ENCODE measurements at places on chromosomes 5 and 9.

- DNase-seq = no peak
These were observed 40.4 kb upstream of the MACIR start for GRCh38 chr5:103218164-103218563.

- DNase-seq = no peak
These were observed 267.8 kb upstream of the CLINT1 start for GRCh38 chr5:158126442-158127405.

- DNase-seq = no peak
These were observed 252.5 kb downstream of the DEPDC1B start for GRCh38 chr5:60447488-60447920.

DNA sequence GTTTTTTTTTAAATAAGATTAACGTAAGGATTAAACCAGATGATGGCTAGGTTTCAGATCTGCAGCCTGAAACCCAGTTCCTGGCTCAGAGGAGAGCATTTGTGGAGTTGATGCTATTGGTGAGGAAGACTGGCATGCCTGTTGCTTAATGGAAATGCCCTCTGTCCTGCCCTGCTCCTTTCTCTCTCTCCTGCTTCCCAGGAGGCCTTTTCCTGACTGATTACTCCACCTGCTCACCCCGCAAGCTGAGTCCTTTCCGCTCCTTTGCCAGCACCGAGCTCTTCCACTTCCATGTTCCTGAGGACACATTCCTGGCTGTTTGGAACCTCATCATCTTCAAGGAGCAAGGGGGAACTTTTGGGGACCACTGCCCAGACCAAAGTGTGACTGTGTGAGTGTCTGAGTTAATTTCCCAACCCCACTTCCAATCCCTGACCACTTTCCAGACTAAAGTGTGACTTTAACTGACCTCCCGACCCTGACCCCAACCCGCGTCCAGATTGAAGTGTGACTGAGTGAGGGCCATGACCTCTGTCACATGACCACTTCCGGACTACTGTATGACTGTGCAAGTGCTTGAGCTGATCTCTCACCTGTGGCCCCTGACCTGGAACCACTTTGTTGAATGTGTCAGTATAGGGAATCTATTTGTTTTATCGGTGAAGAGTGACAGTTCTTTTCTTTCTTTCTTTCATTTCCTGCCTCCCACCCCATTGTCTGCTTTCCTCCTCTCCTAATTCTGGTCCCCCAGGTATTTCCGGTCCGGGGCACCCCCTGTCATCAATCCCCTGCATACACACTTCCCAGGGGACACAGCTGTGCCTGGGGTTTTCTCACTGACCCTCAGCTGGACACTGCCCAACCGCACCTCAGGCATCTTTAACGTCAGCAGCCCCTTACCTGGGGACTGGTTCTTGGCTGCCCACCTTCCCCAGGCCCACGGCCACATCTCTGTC is 5.5 kb downstream of the TMEM8B start:
- no peak for DNase-seq

DNA sequence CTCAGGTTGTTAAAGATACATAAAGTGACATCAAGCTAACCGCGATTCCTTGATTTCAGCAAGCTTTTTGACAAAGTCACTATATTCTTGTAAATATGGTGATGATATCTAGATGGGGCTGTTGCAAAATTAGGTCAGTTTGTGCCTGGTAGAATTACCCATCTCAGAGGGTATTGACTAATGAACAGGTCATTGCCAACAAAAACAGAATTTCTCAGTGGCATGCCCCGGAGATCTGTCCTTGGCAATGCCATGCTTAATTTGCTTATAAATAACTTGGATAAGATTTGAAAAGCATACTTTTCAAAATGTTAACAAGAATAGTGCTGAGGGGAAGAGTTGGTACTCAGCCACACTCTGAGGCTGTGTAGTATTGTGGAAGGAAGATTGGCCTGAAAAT is 783.3 kb upstream of the SEMA6A start:
- no peak for DNase-seq

DNA sequence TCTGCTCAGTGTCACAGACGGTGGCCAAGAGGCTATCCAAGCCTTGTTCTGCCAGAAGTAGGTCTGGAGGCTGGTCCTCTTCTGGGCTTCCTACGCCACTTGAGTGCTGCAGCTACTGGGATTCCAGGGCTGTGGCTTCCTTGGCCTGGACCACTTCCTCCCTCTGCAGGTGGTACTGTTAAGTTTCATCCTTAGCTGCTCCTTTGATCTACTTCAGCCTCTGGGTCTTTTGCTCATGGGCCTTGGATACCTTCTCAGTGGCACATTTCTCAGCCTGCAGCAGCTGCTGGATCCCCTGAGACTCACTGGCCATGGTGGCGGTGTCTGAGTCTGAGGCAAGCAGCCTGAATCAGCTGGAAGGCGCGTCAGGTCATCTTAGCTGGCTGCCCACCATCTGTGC is 10.3 kb downstream of the CNOT8 start:
- no peak for DNase-seq

DNA sequence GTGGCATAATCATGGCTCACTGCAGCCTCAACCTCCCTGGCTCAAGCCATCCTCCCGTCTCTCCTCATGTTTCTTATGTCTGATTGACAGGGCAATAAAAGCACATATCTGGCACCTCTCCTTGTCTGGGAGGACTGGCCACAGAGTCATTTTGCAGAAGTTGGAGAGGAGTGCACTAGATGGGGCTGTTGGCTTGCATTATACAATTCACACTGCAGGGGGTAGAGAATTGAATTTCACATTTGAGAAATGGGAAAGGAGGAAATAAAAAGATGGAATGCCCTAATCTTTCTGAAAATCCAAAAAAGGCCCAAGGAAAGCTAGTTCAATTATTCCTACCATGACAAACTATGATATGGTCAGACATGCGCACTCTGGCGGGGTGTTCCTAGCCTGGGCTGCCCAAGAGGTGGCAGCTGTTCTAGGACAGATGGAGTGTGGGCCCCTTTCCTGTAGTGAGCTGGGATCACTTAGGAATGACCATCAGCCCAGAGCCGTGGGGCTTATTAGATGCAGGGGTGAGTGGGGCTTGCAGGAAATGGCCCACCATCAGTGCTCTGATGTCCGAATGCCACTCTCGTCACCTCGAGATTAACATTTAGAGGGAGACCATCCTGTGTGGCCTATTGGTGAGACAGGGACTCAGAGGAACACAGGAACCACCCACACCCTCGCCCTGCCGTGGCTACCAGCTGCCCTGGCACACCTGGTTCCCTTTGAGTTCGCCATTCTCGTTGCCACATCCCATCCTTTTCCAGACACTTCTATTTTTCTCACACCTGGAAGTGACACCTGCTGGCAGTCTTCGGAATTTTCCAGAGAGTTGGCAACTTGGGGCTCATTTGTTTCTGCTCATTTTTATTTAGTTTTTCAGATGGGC is 21.8 kb upstream of the ANKRD18A start:
- DNase-seq = no peak

DNA sequence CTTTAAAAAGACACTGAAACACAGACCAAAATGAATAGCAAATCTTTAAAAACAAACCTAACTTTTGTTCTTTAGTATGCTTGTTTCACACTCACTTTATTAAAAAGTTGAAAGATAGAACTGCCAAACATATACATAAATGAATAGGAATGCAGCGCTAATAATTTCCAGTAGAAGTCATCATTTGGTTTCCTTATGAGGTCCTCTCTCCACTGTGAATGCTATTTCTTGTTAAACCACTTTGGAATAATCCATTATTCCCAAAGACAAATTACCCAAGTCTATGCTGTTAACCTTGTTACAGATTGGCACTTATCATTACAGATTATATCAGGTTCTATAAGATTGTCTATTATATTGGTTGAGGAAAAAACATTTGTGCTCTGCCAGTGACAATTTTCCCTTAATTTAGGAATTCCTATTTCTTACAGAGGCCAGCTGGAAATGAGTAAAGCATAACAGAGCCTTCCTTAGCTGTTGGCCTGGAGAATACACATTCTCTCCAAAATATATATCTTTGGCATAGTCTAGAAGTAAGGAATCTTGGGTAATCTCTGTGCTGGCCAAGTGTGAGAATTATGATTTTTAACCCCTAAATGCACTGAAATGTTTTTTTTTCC is 29.3 kb upstream of the MINAR2 start:
- DNase-seq = no peak

GRCh38 chr5:29240379-29240778 is 1953.1 kb upstream of the CDH6 start:
- DNase-seq = no peak

DNA sequence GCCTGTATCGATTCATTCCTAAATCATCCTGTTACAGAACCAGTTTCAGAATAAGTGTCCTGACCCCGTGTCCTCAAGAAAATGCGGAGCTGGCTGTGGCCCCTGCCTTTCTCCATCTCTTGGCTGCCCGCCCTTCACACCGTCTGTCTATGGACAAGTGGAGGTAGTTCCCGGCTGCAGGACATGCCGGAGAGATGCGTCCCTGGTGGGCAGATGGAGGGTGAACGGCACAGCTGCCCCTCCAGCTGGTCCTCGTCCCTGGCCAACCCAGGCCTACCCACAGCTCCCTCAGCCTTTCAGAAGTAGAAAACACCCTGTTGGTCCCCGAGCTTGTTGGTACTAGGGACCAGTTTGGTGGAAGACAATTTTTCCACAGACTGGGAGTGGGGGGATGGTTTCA is 14.8 kb upstream of the EXOC3 start:
- no peak for DNase-seq

- no peak for DNase-seq
These were observed 223.8 kb downstream of the TLE1 start for GRCh38 chr9:81465468-81466011.

DNA sequence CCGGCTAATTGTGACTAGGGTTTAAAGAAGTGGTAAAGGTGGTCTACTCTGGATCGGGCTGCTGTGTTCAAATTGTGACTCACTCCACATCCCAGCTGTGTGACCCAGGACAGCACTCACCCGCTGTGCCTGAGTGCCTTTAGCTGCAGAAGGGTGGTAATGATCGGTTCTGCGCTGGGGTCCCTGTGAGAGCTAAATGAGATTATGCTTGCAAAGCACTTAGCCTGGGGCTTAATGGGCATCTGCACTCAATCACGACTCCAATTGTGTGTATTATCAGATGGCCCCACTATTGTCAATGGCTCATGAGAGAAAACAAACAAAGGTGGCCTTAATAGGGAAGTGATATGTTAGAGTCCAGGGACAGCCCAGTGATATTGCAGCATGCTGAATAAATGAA is 25.1 kb upstream of the TBC1D2 start:
- DNase-seq = no peak

DNA sequence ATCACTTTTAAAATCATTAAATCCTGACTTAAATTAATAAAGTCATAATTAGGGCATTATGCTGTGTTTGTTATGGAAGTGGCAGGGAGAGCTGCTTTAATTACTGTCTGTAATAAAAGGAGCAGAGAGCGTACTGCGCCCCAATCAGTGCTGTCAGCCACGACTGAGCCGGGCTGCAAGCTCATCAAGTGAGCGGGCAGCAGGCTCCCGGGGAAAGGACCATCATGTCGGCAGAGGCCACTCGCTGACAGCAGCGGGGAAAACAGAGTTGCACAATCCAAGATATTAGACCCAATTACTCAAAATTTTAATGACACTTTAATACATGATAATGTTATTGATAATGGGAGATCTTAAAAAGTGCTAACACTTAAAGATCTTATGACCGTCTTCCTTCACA is 181.6 kb downstream of the AP3B1 start:
- no peak for DNase-seq

DNA sequence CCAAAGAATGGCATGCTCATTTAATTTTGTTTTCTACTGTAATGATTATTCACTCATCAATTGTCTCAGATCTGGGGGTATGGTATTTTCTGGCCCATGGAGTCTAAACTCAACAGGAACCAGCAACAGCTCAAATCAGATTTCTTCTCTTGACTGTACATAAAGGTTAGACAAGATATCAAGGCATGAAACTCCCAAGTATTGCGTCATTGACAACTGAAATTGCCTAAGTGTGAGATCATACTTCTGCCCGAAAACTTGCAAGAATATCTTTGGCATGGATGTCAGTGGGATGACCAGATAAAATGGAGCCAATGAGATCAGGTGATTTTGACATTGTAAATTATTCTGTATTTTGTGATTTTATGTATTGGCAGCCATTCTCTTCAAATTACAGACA is 141.7 kb upstream of the STK32A start:
- no peak for DNase-seq

DNA sequence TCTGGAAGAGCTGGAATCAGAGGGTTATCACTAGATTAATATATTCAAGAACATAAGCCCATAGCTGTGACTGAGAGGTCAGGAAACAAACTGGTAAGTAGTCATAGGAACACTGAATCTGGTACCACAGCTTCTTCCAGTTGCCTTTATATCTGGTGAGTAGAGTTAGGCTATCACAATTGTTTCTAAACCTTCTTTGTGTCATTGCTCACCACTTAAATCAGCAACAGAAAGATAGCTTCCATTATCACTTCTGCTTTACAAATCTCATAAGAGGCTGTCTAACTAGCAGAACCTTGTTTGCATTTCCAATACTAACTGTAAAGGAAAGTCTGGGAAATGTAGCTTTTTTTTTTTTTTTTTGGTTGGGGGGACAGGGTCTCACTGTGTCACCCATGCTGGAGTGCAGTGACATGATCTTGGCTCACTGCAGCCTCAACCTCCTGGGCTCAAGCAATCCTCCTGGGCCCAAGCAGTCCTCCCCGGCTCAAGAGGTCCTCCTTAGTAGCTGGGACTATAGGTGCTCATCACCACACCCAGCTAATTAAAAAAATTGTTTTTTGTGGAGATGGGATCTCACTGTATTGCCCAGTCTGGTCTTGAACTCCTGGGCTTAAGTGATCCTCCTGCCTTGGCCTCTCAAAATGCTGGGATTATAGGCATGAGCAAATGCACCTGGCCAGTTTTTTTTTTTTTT is 22.0 kb downstream of the CDC42SE2 start:
- DNase-seq = no peak

DNA sequence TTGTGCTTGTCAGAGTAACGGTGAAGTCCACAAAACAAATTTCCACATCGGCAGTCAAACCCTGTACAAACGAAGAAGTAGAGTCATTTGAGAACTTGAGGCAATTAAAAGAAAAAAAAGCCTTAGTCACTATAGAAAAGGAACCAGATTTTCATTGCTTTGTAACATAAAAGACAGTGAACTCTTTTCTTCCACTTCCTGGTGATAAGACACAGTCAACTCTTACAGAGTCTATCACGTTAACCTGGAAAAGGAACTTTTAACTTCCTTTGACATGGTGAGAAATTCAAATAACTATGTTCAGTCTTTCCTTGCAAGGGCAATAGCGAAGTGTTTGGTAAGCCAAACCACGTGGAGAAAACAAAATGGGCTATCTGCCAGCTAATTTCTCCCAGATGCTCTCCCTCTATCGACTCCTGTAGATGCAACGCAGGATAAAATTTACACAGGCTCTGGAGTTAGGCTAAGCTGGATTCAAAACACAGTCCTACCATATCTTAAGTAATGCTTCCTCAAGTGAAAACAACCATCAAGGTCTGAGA is 8.9 kb downstream of the ZFAND5 start:
- DNase-seq = no peak

- no peak for DNase-seq
These were observed 88.7 kb downstream of the DEPDC1B start for GRCh38 chr5:60611099-60611740.

DNA sequence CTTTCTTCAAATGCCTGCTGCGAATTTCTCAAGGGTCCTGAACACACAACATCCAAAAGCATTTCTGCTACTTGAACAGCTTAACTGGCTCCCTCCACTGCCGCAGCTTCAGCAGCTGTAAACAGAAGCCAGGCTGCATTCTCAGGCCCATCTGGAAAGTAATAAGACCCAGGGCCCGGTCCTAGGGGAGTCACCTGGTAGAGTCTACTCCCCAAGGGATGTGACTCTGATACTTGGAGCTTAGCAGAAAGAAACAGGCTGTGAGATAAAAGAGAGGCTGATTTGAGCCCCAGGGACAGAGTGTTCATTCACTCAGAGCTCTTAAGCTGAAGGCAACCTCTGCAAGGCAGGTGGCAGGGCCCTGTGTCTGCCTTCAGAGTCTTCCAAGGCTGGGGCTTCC is 356.8 kb downstream of the SPOCK1 start:
- no peak for DNase-seq
